ENCODE measurements at places on chromosomes 3 and 15.

DNA sequence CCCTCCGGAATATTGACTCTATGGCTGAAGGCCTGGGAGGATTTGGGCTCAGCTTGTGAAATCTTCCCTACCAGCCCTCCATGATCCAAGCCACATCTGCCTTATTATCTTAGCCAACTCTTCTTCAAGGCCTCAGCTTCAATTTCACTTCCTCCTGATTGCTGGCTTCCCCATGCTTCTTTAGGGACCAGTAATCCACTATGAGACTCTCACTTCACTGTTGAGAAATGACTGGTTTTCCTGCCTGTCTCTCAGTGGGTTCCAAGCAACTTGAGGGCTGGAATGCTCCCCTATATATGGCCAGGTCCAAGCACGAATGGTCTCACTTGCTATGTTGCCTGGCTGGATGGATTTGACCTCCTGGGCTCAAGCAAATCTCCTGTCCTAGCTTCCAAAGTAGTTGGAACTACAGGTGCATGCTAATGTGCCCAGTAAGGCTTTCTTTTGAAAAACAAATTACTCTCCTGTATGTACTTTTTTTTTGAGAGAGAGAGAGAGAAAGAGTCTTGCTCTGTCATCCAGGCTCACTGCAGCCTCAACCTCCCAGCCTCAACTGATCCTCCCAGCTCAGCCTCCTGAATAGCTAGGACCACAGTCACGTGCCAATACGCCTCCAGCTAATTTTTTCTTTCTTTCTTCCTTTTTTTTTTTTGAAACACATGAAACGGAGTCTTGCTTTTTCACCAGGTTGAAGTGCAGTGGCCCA is 7.9 kb upstream of the PIK3CB start:
- DNase-seq = no peak

DNA sequence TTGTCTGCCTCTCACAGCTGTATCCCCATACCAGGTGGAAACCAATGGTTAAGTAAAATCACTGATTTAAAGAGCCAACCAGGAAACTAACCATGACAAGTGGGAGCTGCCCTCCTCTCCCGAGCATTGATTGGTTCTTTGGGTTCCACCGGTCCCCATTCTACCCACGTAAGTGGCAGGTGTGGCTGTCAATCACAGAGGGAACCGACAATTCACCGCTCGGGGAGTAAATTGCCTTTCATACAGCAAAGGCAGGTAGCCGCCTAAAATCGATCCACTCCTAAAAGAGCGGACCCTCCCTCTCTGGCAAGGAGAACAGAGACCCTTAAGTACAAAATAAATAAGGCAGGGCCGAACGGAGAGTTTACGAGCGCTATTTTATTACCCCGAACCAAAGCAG is 1.2 kb downstream of the ERC2 start:
- peak; percentile 62 for DNase-seq

DNA sequence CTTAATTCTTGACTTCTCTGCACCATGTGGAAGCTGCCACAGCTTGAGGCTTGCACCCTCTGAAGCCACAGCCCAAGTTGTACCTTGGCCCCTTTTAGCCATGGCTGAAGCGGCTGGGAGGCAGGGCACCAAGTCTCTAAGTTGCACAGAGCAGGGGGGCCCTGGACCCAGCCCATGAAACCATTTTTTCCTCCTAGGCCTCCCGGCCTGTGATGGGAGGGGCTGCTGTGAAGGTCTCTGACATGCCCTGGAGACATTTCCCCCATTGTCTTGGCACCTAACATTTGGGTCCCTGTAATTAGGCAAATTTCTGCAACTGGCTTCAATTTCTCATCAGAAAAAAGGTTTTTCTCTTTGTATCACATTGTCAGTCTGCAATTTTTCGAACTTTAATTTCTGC is 92.8 kb upstream of the GALNT15 start:
- no peak for DNase-seq

- DNase-seq = no peak
Measured at GRCh38 chr3:52197499-52197841, 490 bp upstream of the ALAS1 start.

DNA sequence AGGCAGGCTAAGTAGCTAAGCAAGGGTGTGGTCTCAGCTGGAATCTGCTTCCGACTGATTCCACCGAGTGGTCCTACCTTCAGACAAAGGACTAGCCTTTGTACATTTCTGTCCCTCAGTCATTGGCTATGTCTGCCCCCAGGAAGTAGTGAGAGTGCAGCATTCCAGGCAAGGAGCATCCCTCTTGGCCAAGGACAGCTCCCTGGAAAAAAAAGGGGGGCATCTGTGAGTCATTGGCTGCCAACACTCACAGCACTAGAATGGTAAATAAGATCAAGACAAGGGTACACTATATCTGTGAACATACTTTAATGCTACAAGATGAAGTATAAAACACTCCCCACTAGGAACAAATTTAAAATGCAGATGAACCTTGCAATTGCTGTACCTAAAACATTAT is 66.8 kb downstream of the STAC start:
- DNase-seq = no peak

- no peak for DNase-seq
Measured at GRCh38 chr15:31163769-31164572, 62.4 kb upstream of the TRPM1 start.

Data from activated CD4-positive, alpha-beta T cell treated with anti-CD3 and anti-CD28 coated beads, Interleukin-10, Interleukin-2, amounts not matched to agents 100 ng/mL and 50 ng/mL, durations not matched to agents 16 hours and 8 hours (primary cell).